ENCODE measurements at places on chromosomes 4 and X.

DNA sequence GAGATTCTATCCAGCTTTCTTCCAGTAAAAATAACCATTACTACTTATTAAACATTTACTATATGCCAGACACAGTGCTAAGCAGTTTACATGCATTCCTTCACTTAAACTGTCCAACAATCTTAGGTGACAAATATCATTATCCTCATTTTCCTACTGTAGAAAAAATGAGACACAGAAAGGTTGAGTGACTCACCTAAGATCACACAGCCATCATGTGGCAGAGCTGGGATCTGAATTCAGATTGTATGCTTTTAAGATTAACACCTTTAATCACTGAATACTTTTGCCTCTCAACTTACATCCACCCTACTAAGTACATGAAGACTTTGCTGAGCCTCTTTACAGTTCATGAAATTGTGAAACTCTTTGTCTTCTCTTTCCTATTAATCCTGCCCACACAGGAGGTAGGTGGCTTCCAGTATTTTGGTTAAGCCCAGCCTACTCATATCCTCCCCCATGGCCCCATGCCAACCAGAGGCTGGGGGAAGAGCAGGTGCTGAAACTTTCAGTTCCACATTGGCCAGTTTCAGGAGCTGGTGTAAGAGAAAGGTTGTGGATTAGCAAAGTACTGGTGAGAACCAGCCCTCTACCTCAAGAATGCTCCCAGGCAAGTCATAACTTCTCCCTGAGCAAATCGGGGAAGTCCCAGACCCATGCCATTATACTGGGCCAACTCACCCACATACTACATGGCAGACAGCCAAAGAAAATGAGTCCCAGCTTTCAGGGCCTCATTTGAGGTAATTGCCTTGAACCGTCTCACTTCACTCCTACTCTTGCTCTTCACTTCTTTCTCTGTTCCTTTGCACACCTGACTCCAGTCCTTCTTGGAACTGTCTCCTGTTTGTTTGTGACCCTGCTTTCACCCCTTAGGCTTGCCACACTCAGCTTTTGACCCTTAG lies 211.1 kb downstream of the GUCY2F start:
- no peak for DNase-seq

DNA sequence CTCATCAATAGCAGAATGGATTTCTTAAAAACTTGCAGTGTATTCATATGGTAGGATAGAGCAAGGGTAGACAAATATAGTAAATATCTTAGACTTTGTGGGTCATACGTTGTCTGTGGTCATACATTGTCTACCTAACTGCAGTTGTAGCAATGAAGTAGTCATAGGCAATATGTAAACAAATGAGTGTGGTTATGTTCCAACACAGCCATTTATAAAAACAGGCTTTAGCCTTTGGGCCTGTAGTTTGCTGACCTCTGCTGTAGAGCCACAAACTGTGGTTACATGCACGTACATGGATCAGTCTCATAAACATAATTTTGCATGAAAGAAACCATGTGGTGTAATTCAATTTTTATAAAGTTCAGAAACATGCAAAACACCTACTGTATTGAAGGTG lies 98.9 kb downstream of the LARP1B start:
- no peak for DNase-seq

- DNase-seq, result no peak
These were observed 42.1 kb downstream of the RHOH start for GRCh38 chr4:40238700-40239548.

DNA sequence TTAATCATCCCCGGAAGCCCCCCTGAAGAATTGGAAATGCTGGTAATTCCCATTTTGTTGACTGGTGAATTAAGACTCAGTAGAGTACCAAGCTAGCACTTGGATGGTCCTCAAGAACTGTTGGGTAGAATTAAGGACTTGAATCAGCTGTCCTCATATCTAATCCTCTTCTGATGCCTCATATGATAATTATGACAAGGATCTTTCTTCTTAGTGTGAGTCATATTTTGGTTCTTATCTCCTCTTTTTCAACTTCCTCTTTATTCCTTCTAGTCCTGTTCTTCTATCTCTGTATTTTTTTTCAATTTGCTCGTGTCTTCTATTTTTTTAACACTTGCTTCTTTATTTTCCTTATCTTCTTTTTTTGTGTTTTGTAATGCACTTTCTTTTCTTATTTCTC lies 206.3 kb upstream of the ANXA3 start:
- no peak for DNase-seq

- DNase-seq, result no peak
These were observed 18.1 kb downstream of the TMEM154 start for GRCh38 chr4:152661649-152662048.

DNA sequence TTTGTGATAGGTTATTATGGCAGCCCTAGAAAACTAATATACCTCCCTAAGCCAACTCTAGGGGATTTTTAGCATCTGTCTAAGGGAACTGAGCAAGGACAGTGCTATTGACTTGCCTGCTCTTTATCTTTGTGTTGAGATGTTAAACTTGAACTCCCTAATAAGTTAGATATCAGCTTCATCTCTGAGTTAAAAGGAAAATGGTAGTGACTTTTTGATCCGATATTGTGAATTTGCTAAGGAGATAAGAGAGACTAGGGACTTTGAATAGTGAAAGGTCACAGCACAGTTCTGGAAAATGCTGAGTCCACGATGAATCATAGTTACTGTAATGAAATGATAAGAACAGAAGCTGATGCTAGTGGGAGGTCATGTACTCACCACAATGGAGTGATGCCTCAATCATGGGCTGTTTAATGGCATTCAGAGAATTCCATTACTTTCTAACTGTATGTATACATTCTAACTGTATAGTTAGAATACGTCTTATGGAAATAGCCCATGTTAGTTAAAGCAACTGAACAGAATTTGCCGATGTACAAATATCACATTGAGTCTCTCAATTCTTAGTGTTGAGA lies 147.2 kb downstream of the GLRA3 start:
- no peak for DNase-seq

GRCh38 chrX:10119399-10119990 lies 37.3 kb upstream of the CLCN4 start:
- DNase-seq, result peak; percentile 34

DNA sequence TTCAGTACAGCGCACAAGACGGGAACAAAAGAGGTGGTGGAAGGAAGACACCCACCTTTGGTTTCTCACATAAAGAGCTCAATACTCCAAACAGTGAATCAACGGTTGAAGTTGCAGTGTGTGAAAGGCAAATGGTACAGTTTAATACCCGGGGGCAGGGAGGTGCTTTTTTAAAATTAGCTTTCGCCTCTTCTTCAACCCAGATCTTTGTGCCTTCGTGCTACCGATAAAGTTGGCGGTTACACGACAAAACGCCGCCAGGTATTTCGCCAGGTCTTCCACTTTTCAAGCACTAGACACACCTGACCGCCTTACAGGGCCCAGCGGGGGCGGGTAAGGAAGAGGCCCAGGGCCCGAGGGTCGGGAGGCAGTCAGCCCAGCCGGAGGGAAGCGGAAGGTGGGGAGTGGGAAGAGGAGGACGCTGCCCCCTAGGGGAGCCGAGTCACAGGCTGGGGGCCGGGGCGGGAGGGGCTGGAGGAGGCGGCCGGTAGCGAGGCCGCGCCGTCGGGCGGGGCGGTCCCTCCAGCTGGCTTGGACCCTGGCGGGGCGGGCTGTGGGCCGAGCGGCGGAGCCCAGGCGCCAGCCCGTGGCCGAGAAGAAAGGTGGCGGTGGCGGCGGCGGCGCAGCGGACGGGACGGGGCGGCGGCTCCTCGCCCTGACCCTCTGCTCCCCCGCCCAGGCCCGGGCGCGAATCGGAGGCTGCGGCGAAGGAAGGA lies 16.0 kb downstream of the UTP3 start:
- peak; percentile 44 for DNase-seq

DNA sequence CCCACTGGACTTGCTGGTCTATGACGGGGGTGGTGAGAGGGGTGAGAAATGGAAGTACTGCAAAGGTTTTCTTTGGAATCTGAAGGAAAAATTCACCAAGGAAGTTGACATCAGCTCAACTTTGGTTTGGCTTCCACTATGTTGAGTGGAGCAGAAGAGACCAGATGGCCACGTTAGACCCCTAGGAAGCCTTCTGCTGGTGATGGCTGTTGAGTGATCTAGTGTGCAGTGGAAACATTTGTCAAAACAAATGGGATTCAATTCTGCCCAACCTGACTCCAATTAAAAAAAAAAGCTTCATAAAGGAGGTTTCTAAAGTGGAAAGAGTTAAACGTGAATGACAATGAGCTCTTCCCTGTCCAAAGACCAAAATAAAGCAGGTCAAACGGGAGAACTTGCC lies 25.7 kb downstream of the SEL1L3 start:
- DNase-seq, result no peak

GRCh38 chr4:40388239-40388638 lies 53.1 kb downstream of the CHRNA9 start:
- no peak for DNase-seq

- DNase-seq, result no peak
These were observed 15.4 kb downstream of the IQSEC2 start for GRCh38 chrX:53265771-53266574.

GRCh38 chr4:17134565-17134964 lies 236.1 kb upstream of the LDB2 start:
- no peak for DNase-seq

GRCh38 chr4:189285377-189285776 lies 655.3 kb upstream of the FRG1 start:
- DNase-seq, result no peak

- DNase-seq, result no peak
These were observed 39.2 kb downstream of the AFAP1 start for GRCh38 chr4:7900334-7900909.

DNA sequence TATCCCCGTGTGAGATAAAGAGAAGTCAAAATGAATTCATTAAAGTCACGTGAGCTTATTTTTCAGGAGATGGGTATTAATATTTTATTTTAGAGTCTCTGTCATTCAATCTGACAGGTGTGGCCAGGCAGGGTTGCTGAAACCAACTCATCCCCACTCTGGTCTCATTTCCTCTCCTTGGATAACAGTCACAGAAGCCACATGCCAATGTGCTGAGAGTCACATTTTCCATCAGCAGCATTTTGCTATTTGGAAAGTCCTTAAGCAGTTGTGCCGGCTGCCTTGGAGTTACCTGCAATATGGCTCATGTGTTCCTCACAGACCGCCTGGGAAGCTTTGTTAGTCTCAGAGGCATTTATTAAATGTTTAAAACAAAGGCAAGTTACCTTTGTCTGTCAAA lies 302.3 kb downstream of the DCHS2 start:
- DNase-seq, result no peak

- no peak for DNase-seq
These were observed 22.8 kb upstream of the PAPSS1 start for GRCh38 chr4:107742791-107743190.

GRCh38 chrX:94758130-94758529 lies 1084.1 kb downstream of the FAM133A start:
- DNase-seq, result no peak

DNA sequence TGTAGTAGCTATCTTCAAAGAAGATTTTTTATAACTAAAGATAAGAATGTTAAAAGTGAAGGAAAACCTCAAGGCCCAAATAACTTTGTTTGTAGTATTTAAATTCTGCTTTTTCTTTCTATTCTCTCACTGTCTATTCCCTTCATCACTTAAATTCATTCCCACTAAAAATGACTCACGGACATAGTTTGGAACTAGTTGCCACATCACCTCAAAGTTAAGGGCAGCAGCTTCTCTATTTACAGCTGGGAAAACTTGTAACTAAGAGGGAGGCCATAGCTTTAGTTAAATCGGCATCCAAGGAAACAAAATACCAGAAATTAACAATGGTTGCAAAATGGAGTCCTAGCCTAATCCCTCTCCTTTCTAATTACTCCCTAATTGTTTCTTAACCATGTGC lies 325.4 kb upstream of the MAGEB2 start:
- no peak for DNase-seq

- DNase-seq, result no peak
These were observed 81.3 kb downstream of the STOX2 start for GRCh38 chr4:183986291-183986970.

- DNase-seq, result no peak
These were observed 218.2 kb upstream of the PSAPL1 start for GRCh38 chr4:7652906-7653305.

- DNase-seq, result no peak
These were observed 1.7 kb upstream of the MTM1 start for GRCh38 chrX:150566734-150567182.

DNA sequence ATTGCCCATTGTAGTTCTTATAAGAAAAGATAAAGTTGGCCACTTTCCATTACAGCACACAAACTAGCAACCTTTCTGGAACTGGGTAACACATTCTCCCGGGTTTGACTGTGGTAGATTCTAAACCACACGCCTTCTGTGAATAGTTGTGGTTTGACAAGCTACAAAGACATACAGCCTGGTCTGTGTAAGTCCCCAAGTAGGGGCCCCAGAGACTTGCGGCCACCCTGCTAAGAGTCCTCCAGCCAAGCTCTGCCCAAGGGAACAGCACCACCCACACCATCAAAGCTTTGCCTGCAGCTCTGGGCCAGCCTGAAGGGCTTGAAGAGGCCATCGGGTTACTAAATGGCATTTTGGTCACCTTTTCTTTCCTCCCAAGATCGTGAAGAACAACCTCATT lies 203.4 kb downstream of the MAML3 start:
- no peak for DNase-seq

GRCh38 chr4:56742080-56742871 lies 61.2 kb upstream of the HOPX start:
- no peak for DNase-seq

DNA sequence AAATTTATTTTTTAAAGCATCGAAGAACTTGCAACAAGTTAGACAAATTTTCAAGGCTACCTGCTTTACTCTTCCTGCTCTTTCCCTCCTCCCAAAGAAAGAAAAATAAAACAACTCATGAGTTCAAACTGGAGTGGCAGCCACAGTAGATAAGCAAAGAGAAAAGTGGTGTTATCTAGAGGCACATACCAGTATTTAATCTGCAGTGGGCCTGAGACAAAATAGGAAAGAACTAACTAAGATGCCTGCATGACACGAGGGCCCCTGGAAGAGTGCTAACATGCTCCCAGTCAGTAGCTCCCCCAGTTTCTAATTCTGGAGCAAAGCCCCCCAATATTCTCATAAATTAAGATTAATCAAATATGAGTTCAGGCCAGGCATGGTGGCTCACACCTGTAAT lies 7.9 kb downstream of the ARL9 start:
- no peak for DNase-seq

DNA sequence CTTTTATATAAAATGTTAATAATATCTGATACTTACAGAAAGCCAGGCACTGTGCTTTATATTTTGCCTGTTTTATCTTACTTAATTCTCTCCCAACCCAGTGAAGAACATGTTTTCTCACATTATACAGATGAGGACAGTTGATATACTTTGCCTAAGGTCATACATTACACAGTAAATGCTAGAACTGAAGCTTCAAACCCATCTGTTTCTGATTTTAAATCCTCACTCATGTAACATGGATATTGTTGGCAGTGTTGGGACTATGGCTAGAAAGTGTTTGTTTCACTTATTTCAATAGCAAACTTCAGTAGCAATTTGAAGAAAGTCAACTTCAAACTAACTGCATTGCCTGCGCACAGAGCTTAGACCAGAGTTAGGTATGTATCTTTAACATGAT lies 57.4 kb downstream of the RAPGEF2 start:
- no peak for DNase-seq

- DNase-seq, result no peak
These were observed 30.3 kb downstream of the MAGEA1 start for GRCh38 chrX:153209347-153209746.

Data from C1 segment of cervical spinal cord (tissue), 14 donors.